ENCODE measurements at places on chromosomes 3 and 15. TPM values are rescaled to one million over a fixed set of nuclear protein-coding genes. Genes with fewer than 3 reads are reported as not detected.

The PLSCR1 gene
- total RNA-seq = 74.6 TPM

The GOLGA8T gene
- 0.17 TPM for total RNA-seq

The ZDHHC19 gene
- not detected for total RNA-seq

The LMCD1 gene
- total RNA-seq = 2.9 TPM

The PATL2 gene
- total RNA-seq = 1.4 TPM

The ISG20 gene
- total RNA-seq = 3.1 TPM

The RSL24D1 gene
- 85.8 TPM for total RNA-seq

The DISP2 gene
- 0.16 TPM for total RNA-seq

The DAG1 gene
- 14.0 TPM for total RNA-seq

The OR5H2 gene
- total RNA-seq = not detected

The GOLGA8M gene
- total RNA-seq = 0.52 TPM

The DAZL gene
- not detected for total RNA-seq

The RAF1 gene
- 92.4 TPM for total RNA-seq

The AMIGO3 gene
- total RNA-seq = under 0.01 TPM

The GOLGA8J gene
- total RNA-seq = 0.09 TPM

The ACSBG1 gene
- not detected for total RNA-seq

The KY gene
- 0.69 TPM for total RNA-seq

The CDHR4 gene
- 0.43 TPM for total RNA-seq

The KAT2B gene
- 8.7 TPM for total RNA-seq

The TRAT1 gene
- total RNA-seq = not detected

All from bronchial smooth muscle cell (primary cell).